Fibroblast of skin of right biceps (primary cell): ENCODE measurements at places on chromosomes 4 and X.

GRCh38 chr4:545612-546011 is 30.5 kb downstream of the TMEM271 start:
- DNase-seq, result no peak

DNA sequence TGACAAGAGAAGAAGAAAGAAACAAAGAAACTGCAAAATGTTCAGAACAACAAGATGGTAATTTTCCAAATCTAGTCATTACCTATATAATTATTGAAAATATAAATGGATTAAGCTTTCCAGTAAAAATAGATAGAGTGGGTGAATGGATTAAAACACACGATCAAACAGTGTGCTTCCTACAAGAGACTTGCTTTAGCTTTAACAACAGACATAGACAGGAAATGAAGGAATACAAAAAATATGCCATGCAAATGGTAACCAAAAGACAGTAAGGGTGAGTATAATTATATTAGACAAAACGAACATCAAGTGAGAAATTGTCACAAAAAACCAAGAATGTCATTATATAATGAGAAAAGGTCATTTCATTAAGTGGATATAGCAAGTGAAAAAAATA is 842.8 kb downstream of the CCSER1 start:
- no peak for DNase-seq

DNA sequence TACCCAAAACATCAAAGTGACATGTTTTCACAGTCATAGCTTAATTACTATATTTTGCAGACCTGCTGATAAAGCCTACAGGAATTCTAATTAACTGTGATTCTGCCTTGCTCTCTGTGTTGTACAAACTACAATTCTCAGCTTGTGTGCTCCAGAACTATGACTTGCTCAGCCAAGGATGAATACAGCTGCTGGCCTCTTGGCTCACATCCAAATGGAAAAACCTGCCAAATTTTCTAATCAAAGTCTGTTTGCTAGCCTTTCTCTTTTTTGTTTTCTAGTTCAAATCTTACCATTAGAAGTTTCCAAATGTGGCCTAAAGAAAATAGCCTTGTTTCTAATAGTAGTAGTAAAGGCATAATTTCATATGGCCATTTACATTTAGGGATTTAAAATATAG is 1176.8 kb downstream of the FAM133A start:
- DNase-seq, result no peak

- peak; percentile 49 for DNase-seq
Observed at GRCh38 chrX:119885554-119886428, 9.9 kb upstream of the AKAP14 start.

- no peak for DNase-seq
Observed at GRCh38 chr4:165055601-165056000, 1.9 kb downstream of the TRIM75 start.

- DNase-seq, result peak; percentile 20
Observed at GRCh38 chr4:157172011-157172410, 48.5 kb upstream of the GRIA2 start.

GRCh38 chr4:2715426-2715825 is 40.7 kb downstream of the TNIP2 start:
- DNase-seq, result no peak

DNA sequence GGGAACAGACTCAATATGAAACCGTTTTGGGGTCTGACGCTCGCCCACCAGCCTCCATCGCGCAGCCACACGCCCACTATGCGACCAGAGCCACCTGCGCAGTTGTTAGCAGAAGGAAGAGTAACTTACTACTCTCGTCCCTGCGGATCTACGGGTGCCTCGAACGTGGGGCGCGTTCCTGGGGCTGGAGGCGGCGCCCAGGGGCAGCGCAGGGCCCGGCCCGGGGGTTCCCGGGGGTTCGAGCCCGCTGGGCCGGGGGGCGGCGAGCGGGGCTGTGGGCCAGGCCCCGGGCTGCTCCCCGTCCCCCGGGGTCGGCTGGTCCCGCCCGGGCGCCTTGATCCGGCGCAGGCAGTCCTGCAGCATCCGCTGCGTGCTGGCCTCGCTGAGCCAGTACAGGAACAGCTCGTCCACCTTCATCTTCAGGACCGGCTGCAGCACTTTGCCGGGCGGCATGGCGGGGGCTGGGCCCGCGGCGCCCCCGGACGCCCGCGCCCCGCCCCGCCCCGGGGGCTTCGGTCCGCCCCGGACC is 404 bp downstream of the PPP2R3B start:
- no peak for DNase-seq

DNA sequence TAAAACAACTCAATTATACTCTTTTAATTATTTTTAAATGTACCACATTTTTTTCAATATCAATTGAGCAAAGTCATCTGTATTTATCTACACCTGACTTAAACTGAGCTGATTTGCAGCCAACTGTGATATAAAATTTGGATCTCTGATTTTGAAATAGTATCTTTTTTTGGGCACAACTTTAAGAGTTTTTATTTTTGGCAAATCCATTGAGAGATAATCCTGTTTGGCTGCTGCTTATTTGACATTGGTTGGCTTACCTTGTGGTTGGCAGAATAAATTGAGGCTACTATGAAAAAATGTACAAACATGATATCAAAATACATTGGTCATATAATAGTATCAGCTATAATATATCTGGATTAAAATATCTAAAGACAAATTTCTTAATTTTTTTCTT is 656.0 kb upstream of the NDST4 start:
- no peak for DNase-seq

DNA sequence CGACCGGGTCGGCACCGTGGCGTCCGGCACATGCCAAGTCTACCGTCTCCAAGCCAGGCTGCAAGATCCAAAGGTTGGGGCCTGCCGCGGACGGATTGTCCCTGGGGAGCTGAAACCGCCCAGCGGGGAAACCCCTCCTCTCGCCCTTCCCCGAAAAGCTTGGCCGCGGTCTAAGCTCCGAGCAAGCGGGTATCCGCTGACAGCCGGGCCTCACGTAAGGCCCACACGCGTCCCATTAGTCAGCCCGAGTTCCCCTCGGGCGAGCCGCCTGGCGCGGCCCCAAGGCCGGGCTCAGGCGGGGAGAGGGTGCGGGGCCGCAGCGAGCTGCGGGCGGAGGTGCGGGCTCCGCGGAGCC is 6.8 kb upstream of the BCOR start:
- peak; percentile 76 for DNase-seq

- DNase-seq, result no peak
Observed at GRCh38 chrX:130997314-130997713, 60.8 kb upstream of the ARHGAP36 start.

- DNase-seq, result no peak
Observed at GRCh38 chr4:128328106-128328505, 40.5 kb upstream of the PGRMC2 start.

DNA sequence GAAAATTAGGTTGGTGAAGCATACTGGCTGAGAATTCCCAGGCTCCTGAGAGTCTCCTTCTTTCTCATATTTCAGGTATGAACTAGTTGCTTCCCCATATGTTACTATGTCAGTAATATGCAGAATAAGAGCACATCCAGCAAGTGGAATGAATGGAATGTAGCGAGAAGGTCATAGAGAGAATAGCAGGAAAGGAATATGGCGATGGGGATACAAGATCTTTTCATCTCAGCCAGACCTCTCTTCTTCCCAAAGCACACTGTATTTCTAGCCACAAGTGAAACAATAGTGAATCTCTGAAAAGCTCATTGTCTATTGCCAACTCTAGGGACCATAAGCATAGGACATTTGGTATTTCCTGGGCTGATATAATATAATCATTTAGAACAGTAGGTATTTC is 54.6 kb upstream of the MMAA start:
- no peak for DNase-seq

GRCh38 chr4:159410076-159410777 is 307.3 kb downstream of the RAPGEF2 start:
- DNase-seq, result peak; percentile 78

GRCh38 chr4:109873791-109874514 is 26.0 kb downstream of the LRIT3 start:
- DNase-seq, result peak; percentile 46

DNA sequence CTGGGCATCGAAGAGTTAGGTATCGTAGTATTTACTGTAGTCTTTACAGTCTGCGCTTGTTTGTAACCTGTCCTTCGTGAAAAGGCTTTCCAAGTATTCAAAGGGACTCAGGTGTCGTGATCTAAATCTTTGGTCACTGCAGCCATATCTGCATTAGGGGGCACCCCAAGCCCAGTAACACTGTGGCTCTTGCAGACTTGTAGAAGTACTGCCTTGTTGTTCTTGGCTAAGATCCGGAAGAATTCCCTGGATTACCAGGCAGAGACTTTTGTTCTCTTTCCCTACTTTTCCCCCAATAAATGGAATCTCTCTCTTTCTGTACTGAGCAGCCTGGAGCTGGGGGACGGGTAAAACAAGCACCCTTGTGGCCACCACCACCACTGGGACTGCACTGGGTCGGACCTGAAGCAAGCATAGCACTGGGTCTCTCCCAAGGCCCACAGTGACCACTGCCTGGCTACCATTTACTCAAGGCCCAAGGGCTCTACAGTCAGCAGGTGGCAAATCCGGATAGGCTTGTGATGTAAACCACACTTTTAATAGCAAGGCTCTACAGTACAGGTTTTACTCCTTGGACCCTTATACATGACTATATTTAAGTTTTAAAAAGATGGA is 12.0 kb downstream of the CXorf58 start:
- DNase-seq, result peak; percentile 19

GRCh38 chr4:114193624-114194399 is 214.4 kb upstream of the ARSJ start:
- DNase-seq, result no peak
